ENCODE measurements at places on chromosomes 6 and 20.
A peak's percentile ranks its signal among the peaks of the same experiment; 100 is the strongest.

DNA sequence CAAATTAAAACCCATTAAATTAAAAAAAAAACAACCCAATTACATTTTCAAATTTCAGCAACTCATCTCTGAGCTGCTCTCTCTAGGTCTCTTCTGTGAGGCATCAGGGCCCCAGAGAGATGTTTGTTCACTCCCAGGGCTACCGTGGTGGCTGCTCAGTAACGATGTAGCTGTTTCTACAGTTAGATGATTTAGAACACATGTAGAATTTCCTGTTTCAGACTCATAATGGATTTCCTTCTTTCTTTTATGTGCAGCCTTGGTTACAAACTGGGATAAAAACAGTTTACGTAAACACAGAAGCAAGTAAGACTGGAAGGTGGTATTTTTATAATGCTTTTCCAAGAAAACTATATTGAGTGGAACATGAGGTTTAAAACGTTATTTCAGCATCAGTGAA lies 116.1 kb upstream of the CCN2 start:
- peak; percentile 54 for DNase-seq

DNA sequence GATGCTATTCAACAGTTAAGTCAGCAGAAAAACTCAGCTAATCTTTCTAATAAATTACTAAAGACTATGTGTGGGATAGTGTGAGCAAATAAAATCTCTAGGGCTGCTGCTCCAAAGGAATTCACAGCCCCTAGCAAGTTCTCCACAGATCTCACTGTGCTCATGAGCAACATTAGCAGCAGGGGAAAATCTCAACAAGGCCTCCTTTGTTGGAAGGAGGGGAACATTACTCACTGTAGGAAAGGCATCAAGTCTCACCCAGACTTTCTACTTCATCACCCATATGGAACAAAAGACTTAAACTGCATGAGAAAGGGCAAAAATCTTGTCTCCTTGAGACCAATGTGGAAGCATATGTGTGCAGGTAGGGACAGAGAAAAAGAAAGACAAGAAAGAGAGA lies 726.4 kb upstream of the SLC35B3 start:
- DNase-seq = no peak

DNA sequence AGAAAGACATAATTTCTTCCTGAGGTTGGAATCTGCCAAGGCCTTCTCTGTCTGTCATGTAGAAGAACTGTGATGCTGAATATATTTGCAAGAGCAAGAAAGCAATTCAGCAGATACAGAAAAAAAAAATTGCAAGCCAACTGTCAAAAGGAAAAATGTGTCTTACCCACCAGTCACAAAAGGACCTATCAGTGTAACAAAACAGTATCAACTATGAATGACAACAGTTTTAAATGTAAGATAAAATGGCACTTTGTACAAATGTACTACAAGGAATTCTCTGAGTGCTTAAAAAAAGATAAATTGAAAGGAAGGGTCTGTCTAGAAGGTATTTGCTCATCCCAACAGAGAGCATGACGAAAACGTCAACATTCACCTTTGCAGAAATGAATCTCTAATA lies 185.3 kb upstream of the TFAP2D start:
- DNase-seq = no peak

DNA sequence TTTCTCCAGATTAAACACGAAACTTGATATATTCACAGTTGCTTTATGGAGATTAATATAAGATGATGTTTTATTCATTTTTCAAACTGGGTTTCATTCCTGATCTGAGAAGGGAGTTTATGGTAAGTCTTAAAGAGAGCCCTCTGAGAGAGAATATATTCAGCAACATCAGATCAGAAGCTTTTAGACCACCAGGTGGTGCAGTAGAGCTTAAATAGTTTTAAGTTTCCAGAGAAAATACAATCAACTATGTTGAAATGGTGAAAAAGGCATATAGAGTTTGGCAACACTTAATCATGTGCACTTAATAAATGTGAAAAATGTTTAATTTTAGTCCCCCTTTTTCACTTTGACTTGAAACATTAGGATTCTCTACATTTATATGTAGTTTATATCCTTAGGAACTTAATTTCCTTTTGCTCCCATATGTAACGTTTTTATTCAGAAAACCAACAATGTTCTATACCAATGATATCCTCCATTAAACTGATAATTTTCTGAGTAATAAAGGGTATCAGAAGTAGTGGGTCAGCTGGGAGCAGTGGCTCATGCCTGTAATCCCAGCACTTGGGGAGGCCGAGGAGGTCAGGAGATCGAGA lies 86.4 kb upstream of the CLDN20 start:
- peak; percentile 69 for DNase-seq

Data from fibroblast of skin of back (primary cell).